Stimulated activated CD4-positive, alpha-beta T cell treated with anti-CD3 and anti-CD28 coated beads, Interleukin-1b, Interleukin-23, amount 100 ng/mL, for 1 hour (primary cell): ENCODE measurements at places on chromosomes 3 and 15.

DNA sequence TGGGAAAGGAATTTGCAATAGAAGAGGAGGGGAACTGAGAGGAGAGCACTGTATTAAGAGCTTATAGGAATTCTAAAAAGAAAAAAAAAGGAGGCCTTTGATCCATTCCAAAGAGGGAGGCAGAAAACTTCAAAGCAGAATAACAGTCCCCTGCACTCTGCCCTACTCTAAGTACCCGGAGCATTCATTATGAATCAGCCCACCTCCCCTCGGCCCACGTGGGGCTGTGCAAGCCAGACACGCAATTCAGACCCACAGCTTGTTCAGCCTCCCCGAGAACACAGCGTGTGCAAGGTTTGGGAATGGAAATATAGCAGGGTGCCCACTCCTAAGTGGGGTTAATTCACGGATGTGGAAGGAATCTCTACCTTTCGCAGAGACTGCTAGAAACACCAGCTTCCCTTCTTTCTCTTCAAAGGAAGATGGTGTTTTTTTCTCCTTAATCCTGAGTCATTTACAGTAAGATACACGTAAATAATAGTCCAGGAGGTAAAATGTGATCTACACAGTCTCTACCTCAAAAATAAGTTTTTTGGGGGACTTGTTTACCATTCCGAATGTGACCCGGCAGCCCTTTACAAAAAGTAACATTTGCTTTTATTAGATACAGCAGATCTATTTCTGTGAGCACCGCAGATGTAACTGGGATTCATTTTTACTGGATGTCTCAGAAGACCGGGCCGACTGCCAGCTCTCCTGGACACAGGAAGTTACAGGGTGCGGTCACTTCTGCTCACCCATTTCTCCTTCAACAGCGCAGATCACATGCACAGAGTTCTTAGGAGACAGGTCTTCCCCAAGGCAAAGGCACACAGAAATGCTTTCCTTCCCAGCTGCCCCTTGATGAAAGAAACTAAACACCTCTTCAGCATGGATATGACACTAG, 768.5 kb upstream of the CFAP20DC start:
- DNase-seq, result no peak

- no peak for DNase-seq
Observed at GRCh38 chr3:44511238-44511566, 33.7 kb upstream of the ZNF445 start.

DNA sequence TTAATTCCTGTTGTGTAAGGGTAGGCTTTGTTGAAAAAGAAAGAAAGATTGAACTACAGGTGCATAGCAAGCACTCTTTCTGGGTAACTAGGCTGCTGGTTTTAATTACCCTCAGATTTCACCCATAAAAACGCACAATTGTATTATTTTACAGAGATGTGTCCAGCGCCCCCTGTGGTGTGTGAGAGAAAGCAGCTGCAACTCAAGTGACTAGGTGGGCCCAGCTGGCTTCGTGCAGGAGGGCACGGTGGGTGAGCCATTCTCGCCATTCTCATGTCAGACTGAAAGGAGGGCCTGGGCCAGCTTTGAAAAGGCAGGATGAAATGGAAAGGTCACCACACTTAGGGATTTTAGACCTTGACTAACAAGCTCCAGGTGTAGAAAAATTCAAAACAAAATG, 122.6 kb downstream of the LRIG1 start:
- no peak for DNase-seq

DNA sequence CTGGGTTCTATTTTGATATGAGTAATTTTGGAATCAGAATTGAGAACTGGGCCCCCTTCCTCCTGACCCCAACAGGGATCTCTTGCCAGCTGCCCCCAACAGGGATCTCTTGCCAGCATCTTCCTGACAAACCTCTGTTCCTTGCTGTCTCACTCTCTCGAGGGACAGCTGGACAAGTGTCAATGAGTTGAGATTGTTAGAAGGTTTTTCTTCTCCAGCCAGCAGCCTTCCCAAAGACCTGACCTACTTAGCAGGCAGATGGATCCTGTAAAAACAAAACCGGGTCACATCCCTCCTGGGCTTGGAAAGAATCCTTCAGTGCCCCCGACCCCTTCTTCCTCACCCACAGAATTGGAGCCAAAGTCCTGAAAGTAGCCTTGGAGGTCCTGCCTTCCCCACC, 21.6 kb downstream of the LIMD1 start:
- DNase-seq, result no peak

- no peak for DNase-seq
Observed at GRCh38 chr15:63462088-63462487, 42.3 kb upstream of the USP3 start.

- DNase-seq, result no peak
Observed at GRCh38 chr15:63491979-63492378, 12.4 kb upstream of the USP3 start.

- no peak for DNase-seq
Observed at GRCh38 chr3:186413615-186414415, 51.8 kb upstream of the DGKG start.

DNA sequence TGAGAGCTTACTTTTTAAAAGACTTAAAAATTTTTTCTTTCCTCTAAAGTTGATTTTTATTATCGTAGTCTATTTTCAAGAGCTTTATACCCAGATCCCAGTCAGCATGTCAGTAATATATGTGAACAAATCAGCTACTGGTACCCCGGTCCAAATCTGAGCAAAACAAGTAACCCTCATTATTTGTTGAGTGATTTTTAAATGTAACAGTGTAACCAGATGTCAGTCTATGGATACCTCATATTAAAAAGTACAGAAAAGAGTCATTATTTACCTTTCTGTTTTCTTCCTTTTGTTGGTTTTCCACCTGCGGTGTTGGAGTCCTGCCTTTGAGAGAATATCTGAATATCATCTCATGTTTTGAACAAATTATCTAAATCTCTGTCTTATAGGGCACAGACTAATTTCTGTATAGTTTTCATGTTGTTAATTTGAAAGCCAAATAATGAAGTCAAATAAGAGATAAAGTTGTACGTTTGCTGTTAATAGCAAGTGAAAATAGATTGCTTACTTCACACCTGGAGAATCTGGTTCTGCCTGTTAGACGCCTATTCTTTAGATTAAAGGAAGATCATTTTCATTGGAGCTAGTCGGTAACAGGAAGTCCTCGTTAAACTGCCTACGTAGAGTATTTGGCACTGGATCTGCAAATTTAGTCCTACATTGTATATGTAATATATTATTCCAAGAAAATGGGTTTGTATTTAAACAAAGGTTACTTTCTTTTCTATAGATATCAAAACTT, at the start of gene STX19:
STX19 (minus strand) TSS at position 505 of the 745 bp plus-strand sequence. CDS start 13,328 bp downstream, outside the sequence.
- no peak for DNase-seq

GRCh38 chr3:159821736-159822135, 166.9 kb upstream of the IL12A start:
- no peak for DNase-seq

DNA sequence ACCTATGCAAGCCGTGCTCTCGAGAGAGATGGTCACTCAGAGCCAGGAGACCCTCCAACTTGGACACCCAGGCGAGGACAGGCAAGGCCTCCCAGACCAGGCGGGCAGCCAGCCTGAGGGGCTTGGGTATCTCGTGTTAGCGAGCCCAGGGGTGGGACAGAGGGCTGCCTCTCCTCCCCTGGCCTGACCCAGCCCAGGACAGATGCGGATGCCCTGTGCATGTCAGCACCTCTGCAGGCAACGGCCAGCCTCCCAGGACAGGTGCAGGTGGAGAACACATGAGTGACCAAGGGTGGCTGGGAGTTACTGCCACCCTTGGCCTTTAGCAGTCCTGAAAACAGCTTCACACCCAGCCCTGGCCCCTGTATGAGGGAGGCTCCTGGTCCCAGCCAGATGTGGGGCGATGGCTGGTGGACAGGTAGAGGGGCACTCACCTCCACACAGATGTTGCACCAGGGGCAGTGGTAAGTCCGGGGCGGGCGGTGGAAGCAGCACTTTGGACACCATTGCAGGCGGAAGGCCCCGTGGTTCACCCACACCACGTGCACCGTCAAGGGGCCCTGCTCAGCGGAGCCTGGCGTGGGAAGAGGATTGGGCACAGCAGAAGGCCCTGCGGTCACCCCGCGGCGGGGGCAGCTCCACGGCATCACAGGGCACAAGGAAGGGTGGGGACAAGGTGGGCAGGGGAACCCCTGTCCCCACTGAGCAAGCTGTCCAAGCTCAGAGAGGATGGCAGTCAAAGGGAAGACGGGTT, 2.1 kb downstream of the ZDHHC19 start:
- no peak for DNase-seq

DNA sequence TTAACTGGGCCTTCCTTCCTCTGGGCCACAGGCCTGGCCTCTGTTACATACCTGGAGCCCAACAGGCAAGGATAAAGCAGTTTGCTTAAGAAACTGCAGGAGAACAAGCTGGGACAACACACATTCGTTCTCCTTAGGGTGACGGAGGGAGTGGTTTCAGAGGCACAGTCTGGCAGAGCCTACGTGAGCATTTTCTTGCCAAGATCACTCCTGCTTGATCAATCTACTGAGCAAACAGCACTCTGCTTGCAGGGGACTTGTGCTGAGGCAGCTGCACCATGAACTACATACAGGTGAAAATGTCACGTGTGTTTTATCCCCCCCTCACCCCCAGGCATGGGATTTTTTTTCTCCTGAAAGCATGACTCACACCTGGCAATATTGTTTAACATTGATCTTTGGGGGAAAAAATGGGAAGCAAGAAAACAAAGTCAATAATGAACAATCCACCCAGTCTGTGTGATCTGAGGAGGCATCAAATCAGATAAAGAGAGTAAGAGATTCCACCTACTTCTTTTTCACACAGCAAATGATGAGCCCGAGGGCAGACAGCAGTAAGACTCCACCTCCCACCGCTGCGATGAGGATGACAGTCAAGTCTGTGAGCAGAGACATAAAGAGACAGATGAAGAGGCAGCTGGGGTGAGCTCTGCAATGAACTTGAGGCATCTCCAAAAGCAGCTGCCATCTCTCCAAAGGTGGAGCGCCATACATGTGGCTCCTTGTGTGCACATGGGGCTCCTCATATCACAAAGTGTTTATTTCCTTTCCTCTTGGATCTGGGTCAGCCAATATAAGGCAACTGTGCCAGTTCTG, 57.4 kb downstream of the CDCP1 start:
- no peak for DNase-seq

GRCh38 chr15:40982855-40983254, 29.6 kb downstream of the CHAC1 start:
- DNase-seq, result no peak

DNA sequence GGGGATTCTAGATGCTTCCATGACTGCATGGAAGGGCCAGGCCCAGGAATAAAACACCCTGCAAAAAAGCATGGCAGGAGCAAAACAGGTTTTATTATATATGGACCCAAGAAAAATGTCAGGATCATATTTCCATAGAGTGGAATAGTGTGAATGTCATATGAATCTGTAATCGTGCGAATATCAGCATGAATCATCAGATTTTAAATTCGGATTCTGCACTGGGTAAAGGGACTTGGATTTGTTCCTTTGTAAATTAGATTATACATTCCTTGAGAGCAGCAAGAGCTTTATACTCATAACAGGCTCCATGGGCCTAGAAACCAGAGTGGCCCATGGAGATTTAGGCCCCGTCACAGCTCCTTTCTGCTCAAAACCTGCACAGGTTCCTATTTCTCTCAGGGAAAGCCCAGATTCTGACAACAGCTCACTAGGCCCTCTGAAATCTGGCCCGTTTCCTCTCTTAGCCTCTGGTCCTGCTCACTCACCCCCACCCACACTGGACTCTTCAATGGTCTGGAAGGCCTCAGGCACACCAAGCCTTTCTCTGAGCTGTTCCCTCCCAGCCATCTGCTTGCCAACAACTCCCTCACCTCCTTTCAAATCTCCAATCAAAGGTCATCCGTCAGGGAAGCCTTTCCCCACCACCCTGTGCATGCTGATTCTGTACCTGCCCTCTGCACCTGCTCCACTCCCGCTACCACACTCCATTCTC, 76.0 kb downstream of the FEM1B start:
- no peak for DNase-seq

DNA sequence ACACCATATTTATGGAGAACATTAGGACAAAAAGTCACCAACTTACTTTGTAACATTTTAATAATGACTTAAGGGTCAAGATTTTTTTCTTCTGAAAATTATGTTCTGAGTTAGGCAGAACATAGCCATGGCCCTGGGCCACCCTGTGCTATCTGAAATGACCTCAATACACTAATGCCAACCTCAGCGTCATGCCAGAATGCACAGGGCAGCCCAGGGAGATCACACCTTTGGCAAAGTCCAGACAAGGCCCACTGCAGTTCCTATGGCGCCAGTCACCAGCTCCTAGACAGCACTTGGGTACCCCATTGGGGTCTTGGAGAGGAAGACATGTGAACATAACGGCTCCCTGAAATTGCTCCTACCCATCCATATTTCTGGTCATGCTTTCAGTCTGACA, 33.1 kb downstream of the HCLS1 start:
- no peak for DNase-seq

DNA sequence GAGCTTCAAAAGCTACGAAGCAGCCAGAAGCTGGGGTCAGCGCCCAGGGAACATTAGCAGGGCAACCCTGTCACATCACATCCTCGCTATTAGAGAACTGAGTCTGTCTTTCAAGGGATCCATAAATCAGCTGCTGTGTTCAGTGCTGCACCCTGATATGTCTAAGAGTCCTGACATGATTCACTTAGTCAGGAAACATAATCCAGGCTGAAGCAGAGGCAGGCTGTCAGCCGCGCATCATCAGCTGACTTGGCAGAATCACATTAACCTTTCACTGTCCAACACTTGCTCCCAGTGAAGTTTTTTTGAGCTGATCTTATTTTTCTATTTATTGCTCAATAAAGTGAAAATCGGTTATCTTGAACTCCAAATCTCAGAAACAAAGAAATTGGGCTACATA, 23.5 kb downstream of the MYH15 start:
- DNase-seq, result no peak

DNA sequence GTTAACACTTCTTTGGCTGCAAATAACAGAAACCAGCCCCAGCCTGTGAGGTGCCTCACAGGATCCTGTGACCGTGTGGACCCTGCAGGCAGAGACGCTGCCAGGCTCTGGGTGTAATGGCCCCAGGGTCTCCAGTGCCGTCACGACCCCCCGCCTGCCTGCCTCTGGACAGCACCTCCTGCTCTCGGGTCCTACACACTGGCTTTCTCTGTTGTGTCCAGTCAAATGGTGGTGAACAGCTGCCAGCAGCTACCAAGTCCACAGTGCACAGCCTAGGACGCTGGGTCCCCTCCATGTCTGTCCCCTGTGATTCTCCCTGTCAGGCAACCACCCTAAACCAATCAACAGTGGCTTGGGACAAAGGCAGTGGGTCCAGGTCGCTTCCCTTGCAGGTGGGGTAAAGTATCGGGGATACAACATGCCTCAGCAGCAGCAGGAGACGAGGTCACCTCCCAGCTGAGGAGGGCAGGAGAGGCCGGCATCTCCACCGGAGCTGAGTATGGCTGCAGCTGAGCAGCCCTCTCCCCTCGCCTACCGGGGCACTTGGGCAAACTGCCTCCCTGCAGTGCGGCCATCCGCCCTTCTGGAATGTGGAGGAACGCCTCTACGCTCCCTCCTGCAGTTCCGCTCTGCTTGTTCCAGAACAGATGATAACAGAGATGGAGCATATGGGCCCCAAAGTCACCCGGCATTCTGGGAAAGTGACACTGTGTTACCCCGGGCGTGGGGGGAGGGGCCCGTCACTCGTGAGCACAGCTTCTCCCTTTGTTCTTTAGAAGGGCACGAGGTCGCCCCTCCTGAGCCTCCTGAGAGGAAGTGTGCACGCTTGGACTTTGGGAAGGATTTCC, 21.1 kb upstream of the SKOR1 start:
- no peak for DNase-seq

- DNase-seq, result no peak
Observed at GRCh38 chr3:53842436-53843194, 3.6 kb downstream of the CHDH start.
